Activated T-helper 1 cell treated with anti-CD3 and anti-CD28 coated beads, Interleukin-2, amount 50 U/mL, for 16 hours (primary cell): ENCODE measurements at places on chromosomes 13 and 19.
A peak's percentile ranks its signal among the peaks of the same experiment; 100 is the strongest.

DNA sequence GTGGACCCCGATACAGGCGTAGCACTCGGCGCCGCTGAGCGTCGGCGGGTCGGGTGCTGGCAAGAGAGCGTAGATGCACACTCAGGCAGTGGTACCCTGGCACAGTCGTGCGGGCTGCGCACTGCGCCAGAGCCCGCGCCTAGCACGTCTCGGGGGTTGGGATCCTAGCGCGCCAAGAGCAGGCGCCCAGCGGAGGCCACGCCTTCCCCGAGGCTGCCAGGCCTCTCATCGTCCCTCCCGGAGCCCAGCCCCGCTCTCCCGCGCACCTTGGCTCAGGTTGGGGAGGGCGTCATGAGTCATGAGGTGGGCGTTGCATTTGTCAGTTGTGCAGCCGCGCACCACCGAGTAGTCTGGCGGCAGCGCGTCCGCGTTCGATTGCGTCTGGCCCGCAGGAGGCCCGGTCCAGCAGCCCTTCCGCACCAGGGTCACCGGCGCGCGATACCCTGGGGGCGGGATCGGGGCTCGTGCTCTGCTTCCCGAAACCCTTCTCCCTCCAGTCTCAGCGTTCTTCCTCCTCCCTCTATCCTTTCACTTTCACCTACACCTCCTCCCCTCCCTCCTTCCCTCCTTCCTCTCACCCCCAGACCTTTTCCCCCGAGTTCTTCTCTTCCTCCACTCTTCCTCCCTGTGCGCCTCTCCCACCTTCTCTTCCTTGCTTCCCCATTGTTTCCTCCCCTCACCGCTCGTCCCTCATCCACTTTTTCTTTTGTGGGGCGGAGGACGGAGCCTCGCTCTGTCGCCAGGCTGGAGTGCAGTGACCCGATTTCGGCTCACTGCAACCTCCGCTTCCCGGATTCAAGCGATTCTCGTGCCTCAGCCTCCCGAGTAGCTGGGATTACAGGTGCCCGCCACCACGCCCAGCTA lies 3.5 kb downstream of the LYPD5 start:
- peak; percentile 21 for DNase-seq

DNA sequence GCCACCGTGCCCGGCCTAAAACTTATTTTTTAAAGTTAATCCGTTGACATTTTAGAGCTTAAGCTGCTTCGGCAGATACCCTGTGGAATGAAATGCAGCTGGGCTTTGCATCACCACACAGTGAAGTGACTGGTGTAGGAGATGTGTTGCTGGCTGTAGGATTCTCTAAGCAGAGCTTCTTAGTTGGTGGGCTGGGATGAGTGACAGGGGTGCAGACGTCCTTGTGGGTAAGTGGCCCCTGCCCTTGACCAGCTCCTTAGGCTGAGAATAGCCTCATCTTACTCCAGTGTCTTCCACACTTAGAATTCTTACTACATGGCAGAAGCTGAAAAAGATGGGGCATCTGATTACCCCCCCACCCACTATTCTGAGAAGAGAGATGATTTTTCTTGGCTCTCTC lies 11.6 kb downstream of the GATAD2A start:
- DNase-seq: no peak

- no peak for DNase-seq
Measured at GRCh38 chr13:85503797-85504196, 295.4 kb downstream of the SLITRK6 start.

DNA sequence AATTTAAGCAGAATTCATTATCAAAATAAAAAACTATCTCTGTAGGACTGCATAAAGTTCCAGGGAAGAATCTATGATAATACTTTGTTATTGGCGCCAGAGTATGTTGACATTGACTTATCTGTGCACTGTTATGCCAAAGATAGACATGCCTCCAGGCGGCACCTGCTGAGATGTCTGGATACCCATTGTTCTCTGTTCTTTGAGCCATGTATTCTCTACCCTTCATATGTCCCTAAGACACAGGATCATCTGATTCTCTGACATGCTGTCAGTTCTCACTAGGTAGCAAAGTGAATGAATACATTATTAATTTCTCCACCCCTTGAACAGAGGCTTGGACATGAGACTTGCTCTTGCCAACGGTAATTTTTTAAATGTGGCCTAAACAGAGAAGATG lies 517.8 kb upstream of the SLITRK5 start:
- DNase-seq: no peak

DNA sequence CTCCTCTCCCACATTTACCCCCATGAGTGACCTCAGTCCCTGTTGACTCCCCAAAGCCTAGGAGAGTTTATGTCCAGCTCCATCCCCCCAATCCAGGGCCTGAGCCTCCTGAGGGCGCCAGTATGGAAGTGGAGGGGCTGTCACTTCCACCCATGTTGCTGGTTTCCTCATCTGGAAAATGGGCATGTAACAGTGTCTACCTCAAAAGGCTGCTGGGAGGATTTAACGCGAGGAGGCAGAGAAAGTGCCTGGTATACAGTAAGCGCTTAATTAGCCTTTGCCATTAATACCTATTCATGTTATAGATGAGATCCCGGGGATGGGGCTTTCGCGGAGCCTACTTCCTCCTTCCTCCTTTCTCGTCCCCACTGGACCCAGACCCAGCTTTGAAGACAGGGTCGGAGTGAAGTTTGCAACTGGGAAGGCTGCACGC lies 476 bp downstream of the TYK2 start:
- DNase-seq: no peak

DNA sequence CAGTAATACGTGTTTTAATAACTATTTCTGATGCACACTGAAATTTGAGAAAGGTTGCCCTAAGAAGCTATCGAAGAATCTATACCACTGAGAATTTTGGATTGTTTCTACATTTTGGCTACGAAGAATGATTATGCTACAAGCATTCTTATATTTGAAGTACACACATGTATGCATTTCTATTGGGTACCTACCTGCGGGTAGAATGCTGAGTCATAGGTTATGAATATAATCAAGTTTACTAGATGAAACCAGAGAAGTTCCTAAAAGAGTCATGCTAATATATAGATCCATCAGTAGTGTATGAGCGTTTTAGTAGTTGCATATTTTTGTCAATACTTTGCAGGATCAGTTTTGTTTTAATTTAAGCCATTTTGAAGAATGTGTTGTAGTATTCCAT lies 62.0 kb upstream of the PCDH20 start:
- DNase-seq: no peak

- peak; percentile 92 for DNase-seq
Measured at GRCh38 chr19:42268142-42268703, 829 bp upstream of the CIC start.

DNA sequence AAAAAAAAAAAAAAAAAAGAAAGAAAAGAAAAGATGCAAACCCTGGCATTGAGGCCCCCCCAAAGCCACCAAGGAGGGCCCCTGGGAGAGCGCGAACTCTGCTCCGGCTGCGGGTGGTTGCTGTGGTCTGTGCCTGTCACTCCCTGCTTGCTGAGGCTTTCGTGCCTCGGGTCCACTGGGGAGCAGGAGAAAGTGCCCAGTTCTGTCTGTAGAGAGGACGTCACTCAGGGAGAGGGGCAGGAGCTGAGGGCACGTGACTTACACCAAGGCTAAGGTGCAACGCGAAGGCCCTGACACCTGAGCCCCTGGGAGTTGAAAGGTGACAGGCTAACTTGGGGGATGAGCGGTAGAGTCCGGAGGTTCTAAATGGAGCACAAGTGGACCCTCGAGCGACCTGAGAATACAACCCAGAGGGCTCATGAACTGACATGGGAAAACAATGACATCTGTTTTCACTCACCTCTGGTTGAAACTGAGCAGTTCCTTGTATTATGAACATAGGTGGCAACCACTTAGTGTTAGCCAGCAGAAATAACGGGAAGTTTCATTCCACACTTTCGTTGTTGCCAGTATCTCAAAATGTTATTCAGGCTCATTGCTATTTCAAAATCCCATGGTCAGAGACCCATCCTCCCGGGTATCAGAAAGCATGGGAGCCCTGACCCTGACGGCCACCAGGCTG lies 69.2 kb upstream of the TM9SF2 start:
- DNase-seq: no peak

DNA sequence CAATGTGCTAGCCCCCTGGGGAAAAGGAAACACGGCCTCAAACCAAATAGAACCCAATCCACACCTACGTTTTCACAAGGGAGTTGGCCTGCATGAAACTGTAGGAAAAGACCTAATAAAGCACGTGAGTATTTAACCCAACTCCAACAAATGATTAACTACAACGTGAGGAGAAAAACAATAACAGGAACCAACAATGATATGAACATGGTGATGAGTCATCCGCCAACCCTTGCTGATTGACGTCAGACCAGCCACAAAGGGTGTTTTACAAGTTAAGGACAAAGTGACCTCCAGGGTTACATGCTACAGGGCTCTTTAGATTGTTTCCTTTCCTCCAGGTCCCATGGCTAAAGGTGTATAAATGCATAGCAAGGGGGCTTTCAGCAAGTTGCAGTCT lies 460.5 kb downstream of the COG6 start:
- no peak for DNase-seq

- DNase-seq: no peak
Measured at GRCh38 chr19:2231621-2232221, 4.4 kb downstream of the PLEKHJ1 start.

DNA sequence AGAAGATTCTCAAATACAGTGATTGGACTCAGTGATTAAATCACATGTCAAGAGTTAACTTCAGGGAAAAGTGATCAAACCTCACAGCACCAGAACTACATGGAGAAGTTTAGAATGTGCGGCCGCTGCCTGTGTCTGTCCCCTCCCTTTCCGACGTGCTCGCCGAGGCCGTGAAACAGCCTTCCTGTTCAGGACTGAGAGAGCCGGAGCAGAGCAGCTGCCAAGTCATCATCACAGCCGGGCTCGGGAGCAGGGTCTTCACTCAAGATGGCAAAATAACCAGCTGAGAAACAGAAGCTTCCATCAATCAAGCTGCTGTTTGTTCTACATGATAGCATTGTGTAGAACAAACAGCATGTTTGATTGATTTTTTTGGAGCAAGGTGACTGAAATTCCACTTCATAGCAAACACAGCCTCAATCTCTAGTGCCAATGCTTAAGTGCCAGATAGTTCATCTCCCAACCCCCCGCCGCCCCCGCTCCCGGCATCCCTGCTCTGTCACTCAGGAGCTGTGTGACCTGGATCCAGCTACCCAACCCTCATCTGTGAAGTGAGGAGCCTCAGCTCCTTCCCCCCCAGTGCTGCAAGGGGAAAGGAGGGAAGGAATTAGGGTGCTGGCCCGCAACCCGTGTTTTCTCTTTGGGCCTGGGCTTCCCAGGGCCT lies 70.6 kb downstream of the HSPH1 start:
- no peak for DNase-seq

DNA sequence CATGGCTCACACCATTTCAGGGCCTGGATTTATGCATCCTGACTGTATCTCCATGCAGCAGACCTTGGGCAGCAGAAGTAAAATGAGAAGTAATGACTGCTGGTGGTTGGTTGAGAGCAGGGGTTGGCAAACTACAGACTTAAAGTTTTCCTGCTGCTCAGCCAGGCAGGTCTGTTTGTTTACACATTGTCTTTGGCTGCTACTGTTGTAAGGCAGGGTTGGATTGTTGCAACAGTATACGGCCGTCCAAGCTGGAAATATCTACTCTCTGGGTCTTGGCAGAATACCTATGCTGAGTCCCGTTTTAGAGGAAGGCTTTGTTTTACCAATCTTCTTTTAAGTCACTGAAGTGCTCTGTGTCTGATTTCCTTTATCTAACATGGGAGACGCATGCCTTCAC lies 13.5 kb downstream of the SNRNP70 start:
- no peak for DNase-seq

- no peak for DNase-seq
Measured at GRCh38 chr13:63166345-63166744, 1750.7 kb upstream of the PCDH20 start.

- DNase-seq: no peak
Measured at GRCh38 chr13:75440100-75440499, 41.9 kb downstream of the TBC1D4 start.

GRCh38 chr13:75473468-75473867 lies 8.5 kb downstream of the TBC1D4 start:
- DNase-seq: no peak

GRCh38 chr19:15181394-15181793 lies 19.4 kb downstream of the NOTCH3 start:
- DNase-seq: no peak

DNA sequence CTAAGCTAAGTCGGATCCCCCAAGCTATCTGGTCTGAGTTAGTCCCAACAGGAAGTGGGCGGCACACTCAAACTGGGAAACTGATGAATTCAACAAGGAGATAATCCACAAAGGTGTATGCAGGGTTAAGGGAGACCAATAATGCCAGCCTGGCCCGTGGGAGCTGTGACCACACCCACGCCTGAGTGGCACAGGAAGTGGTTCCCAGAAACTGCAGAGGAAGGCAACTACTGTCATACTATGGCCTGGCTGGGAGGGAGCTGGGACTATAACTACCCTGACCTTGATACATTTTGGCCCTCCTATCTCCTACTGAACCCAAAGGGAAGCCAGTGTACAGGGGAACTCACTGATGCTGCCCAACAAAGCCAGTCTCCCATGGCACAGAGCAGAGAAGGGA lies 85.5 kb upstream of the TDRD3 start:
- DNase-seq: no peak

GRCh38 chr13:114100446-114101357 lies 31.7 kb downstream of the RASA3 start:
- no peak for DNase-seq

DNA sequence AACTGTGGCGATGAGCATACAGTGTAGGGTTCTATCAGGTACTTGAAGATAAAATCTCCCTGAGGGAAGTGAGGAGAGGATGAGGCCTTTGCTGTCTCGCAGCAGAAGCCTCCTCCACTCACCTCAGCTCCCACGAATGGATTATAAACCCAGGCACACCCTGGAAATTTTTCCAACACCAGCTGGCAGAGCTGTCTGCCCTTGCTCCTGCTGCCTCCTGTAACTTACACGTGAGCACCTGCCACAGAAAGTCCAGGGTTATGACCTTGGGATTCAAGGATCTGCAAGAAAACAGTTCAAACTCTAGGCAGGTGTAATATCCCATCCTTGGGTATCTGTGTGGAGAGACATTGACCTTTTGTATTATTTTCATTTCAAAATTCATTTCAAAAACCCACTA lies 70.9 kb upstream of the MYO16 start:
- no peak for DNase-seq

- DNase-seq: no peak
Measured at GRCh38 chr13:109422161-109422560, 364.2 kb downstream of the IRS2 start.

- DNase-seq: no peak
Measured at GRCh38 chr13:50033725-50034124, 18.5 kb downstream of the KCNRG start.

GRCh38 chr13:73060251-73061160 lies 1.7 kb downstream of the KLF5 start:
- DNase-seq: no peak
